Activated CD4-positive, alpha-beta T cell treated with anti-CD3 and anti-CD28 coated beads, Interleukin-2, amount 10 ng/mL, durations not matched to agents 7 days and 5 days (primary cell): ENCODE measurements at places on chromosomes 3 and 15.

- DNase-seq = no peak
Observed at GRCh38 chr15:98025237-98025636, 64.7 kb downstream of the ARRDC4 start.

GRCh38 chr3:46113608-46114007, 86.3 kb upstream of the XCR1 start:
- DNase-seq = no peak

DNA sequence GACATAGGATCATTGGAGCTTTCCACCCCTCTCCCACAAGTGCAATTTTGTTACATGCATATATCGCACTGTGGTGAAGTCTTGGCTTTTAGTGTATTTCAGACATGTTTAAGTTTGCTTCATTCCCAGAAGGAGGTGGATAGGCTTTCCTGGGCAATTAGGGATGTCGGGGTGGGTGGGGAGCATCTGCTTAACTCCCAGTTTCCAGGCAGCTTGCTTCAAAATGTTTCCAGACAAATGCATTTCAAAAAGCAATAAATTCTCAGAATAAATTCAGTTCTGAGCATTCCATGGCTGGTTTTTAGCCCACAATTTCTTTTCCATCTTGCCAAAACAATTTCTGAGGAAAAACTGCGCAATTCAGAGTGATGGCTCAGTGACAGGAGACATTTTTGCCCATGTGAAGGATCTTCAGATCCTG, 227.7 kb upstream of the ZPLD1 start:
- no peak for DNase-seq

GRCh38 chr3:188279502-188280335, 125.8 kb downstream of the LPP start:
- DNase-seq = no peak
